ENCODE measurements at places on chromosomes 4 and X.

DNA sequence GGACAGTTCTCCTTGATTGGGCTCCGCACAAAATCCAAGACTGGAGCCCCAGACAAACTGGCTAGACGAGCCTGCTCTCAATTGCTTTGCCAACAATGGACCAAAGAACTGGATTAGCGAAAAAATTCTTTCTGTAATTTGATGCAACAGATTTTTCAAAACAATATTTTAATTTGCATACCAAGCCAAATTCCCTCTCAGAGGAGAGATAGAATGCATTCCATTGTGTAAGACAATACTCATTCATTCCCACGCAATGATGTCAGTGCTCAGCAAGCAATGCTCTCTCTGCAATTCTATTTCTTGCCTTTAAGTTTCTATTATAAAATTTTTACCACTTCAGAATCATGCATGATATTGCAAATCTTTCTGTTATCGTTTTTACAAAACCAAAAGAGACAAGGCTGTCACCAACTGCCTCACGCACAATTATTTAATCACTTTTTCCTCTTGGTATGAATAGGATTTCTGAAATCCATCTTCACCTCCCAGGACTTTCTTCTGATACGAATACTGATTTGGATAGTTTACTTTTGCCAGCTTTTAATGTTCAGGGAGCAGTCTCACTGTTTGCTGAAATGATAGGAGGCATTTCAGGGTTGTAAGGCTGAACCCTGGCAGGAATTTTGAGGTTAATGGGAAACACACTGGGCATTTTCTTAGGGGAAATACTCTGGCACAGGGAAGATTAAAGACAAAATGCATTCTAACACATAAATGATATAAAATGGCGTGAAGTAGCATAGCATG is 46.1 kb upstream of the HCCS start:
- DNase-seq, result peak; percentile 90

GRCh38 chr4:2251073-2251794 is 9.3 kb upstream of the HAUS3 start:
- DNase-seq, result no peak

DNA sequence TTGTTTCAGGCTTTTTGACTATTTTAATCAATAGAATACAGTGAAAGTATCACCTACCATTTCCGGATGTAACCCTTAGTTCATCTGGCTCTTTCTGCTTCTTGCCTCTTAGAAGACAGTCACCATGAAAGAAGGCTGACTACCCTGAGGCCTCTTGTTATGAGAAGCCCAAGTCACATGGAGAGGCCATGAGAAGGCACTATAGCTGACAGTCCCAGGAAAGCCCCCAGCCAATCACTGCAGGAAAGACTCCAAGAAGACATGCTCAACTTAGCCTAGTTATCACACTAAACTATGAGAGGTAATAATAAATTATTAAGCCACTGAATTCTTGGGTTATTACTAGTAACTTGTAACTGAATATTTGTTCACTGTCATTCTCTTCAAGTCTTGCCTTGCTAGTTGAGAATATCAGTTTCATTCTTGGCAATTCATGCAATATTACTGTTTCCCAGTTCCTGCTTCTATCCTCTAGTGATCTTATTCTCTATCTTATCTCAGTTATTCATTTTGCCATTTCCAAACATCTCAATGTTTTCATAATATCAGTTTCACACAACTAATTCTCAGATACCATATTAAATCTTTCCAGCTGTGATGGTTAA is 57.1 kb upstream of the GUCY1A1 start:
- peak; percentile 37 for DNase-seq

- DNase-seq, result no peak
Observed at GRCh38 chr4:133189147-133189517, 40.0 kb downstream of the PCDH10 start.

DNA sequence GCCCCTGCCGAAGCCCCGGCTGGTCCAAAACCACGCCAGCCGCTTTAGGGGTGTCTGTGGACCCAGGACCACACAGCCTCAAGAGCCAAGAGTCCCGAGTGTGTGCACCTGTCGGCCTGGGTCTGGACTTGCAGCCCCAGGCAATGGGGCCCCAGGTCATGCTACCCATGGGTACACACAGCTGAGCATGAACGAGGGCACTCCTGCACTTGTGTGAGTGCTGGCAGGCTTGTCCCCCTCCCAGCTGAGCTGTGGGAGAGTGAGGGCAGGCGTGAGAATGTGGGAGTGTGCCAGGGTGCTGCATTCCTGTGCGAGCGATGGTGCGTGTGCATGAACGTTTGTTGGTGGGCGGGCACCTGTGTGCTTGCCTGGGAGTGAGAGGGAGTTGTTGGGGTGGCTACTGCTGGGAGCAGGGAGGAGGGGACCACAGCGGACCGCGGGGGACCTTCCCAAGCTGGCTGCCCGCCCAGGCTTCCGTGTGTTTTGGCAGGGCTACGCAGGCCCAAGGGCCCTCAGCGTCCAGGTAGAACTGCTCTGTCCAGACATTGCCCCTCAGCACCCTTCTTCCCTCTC is 30.8 kb downstream of the BLOC1S4 start:
- no peak for DNase-seq

GRCh38 chrX:56564164-56564885 is 898 bp downstream of the UBQLN2 start:
- peak; percentile 9 for DNase-seq

Measured in fibroblast of skin of scalp (primary cell).